ENCODE measurements at places on chromosomes 16 and 17. TPM values are rescaled to one million over a fixed set of nuclear protein-coding genes. Genes with fewer than 3 reads are reported as not detected.

DNA sequence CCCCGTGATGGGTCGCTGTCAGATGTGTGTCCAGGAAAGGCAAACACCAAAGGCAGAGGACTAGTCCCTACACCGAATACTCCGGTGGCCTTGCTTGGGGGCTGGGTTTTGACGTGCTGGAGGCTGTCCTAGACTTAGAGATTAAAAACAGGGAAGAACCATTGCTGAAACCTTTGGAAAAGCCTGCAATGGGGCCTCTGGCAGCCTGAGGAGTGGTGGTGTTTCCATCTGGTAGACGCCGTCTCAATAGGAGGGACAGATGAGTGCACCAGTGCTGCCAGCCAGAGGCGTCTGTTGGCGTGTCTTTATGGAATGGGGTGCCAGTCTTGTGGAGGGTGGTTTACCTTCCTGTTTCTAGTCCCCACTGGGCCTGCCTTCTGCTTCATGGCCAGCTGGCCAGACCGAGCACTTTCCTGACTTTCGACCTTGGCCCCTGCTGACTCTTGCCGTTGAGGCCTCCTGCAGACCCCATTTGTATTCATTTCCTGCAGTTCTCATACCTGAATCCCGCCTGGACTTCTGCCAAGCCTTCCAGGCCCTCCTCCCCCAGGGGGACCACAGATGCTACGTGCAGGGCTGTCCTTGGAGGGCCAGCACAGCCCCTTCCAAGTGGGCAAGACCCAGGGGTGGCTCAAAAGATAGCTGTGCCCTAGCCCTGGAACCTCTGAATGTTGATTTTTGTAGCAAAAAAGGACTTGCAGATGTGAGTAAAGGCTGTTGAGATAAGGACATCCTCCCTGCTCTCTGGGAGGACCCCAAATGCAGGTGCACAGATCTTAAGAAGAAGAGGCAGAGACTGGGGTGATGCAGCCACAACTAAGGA lies 1.9 kb upstream of the DNASE1 start:
- H3K4me1 ChIP-seq: peaks cover 9% of the 10 kb centered on the region
- H3K27me3 ChIP-seq: no peaks in the 10 kb centered on the region
- no peak overlapping the region for H3K4me3 ChIP-seq
- H3K36me3 ChIP-seq: peaks cover 13% of the 10 kb centered on the region
- DNase-seq: no peak
- no peak overlapping the region for H3K27ac ChIP-seq

- H3K27me3 ChIP-seq: no peaks in the 10 kb centered on the region
- no peaks in the 10 kb centered on the region for H3K36me3 ChIP-seq
- no peak for DNase-seq
Measured at GRCh38 chr16:14335297-14335696, 264.2 kb downstream of the MRTFB start.

TMEM97 gene
- 36.2 TPM for total RNA-seq

GRCh38 chr16:65339062-65339461 lies 217.2 kb upstream of the CDH11 start:
- H3K4me1 ChIP-seq: no peaks in the 10 kb centered on the region
- H3K27ac ChIP-seq: no peak overlapping the region
- DNase-seq: no peak
- H3K27me3 ChIP-seq: no peaks in the 10 kb centered on the region

- H3K27me3 ChIP-seq: peaks cover 9% of the 10 kb centered on the region
- no peaks in the 10 kb centered on the region for H3K36me3 ChIP-seq
- no peak overlapping the region for H3K27ac ChIP-seq
- DNase-seq: no peak
- peaks cover 3% of the 10 kb centered on the region for H3K4me1 ChIP-seq
Measured at GRCh38 chr17:2860045-2860444, 63.8 kb downstream of the RAP1GAP2 start.

DNA sequence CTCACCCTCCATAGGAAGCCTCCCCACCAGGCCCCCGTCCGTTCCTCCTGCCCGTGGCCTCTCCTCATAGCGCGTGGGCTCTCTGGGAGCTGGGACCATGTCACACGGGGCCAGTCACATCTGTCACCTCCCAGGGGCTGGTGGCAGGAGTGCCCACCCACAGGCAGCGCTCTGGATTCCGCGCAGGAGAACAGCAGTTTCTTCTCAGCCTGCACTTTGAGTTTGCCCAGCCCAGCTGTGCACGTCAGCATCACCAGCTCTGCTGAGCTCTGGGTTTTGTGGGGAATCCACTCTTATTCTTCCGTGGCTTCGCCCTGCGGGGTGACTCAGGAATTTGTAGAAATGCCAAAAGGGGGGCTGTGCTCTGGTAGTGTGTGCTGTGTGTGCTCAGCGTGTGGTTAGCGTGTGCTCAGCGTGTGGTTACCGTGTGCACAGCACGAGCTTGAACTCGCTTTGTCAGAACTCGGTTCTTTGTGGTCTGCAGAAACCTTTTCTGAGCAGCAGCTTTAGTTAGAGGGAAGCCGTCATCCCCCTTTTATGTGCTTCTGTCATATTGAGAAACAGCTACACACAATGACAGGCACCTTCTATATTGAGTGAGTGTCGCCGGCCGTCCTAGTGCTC lies 3.2 kb downstream of the ACSF3 start:
- H3K27ac ChIP-seq: peak overlapping the region; percentile 96
- peak; percentile 93 for DNase-seq
- H3K4me3 ChIP-seq: peak overlapping the region; percentile 85
- H3K27me3 ChIP-seq: no peaks in the 10 kb centered on the region
- H3K36me3 ChIP-seq: peaks cover 43% of the 10 kb centered on the region

DNA sequence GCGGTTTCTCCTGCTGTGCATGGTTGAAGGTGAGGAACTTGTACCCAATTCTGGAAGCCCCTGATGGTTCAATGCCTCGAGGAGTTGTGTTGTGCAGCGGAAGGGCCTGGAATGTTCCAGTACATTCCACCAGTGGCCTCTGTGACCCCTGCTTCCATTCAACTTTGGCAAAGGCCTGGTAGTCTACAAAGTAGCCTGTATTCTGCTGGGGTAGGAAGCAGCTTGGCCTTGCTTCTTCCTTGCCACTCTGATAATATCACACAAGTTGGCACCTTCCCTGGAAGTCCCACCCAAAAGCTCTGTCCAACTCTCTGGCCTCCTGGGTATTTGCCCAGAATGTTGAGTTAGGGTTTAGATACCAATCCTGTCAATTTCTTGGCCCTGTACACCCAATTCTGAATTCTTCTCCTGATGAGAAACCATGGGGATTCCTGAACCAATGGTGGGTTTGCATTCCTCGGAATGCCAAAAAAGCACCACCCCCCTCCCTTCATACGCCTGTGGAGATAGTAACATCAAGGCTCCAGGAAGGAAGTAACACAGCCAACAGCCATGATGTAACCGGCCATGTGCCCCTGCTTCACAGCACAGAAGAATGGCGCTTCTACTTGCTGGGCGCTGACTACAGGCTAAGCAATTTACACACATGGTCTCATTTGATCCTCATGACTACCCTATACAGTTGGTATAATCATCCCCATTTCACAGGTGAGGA lies 11.8 kb upstream of the FAM117A start:
- peaks cover 6% of the 10 kb centered on the region for H3K4me1 ChIP-seq
- no peak overlapping the region for H3K27ac ChIP-seq
- H3K27me3 ChIP-seq: no peaks in the 10 kb centered on the region
- no peak for DNase-seq
- no peaks in the 10 kb centered on the region for H3K36me3 ChIP-seq

DNA sequence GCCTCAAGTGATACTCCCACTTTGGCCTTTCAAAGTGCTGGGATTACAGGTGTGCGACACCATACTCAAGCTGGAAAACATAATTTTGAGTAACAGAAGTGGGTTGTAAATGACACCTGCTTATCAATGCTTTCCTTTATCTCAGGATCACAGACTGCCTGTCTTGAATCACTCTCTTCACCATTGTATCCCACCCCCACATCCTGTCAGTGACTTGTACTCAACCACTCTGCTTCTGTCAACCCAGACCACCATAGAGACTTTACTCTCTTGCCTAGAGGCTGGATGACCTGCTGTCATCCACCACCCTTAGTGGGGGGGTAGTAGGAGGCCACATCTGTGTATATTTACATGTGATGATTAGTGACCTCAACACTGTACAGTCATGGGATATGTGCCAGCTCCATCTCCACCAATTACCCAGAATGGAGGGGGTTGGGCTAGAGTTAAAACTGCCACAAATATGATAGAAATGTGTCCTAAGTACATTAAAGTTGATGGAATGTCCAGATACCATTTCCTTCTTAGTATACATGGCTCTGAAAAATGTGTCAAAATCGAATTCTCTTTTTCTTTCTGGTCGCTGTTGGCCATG lies 338.7 kb downstream of the GRIN2A start:
- no peak overlapping the region for H3K27ac ChIP-seq
- H3K4me3 ChIP-seq: no peak overlapping the region
- DNase-seq: no peak
- no peaks in the 10 kb centered on the region for H3K36me3 ChIP-seq
- H3K27me3 ChIP-seq: no peaks in the 10 kb centered on the region
- H3K4me1 ChIP-seq: no peaks in the 10 kb centered on the region

GRCh38 chr16:87303431-87303930 lies 13.7 kb downstream of the C16orf95 start:
- peaks cover 2% of the 10 kb centered on the region for H3K36me3 ChIP-seq
- DNase-seq: no peak
- H3K27me3 ChIP-seq: no peaks in the 10 kb centered on the region
- H3K27ac ChIP-seq: peak overlapping the region; percentile 65

DNA sequence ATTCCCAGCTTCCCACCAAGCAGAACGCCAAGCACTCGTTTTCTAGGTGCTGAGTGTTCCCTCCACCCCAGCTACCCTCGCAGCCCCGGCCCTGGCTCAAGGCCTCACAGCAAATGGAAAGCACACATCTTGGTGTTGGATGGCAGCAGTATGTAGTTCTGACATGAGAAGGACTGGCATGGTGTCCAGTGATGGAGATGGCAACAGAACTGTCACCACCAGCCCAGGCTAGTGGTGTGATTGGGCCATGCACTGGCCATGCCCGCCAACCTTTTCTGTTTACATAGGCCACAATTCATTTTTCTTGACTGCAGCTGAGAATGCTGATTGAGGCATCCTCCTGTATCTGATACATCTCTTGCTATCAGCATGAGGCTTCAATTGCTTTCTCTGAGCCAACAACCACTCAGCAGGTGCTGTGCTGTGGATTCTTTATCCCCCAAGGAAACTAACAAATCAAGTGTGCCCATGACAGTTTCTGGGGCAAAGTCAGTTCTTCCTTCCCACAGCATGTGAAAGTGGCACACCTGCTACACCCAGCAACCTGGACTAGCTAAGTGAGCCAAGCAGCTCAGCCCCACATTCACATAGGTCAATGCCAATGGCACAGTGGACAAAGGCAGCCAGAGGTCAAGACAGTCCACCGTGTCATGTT lies 3.8 kb downstream of the SLC12A4 start:
- peaks cover 15% of the 10 kb centered on the region for H3K4me1 ChIP-seq
- DNase-seq: no peak
- no peak overlapping the region for H3K4me3 ChIP-seq
- H3K27me3 ChIP-seq: no peaks in the 10 kb centered on the region

ALOXE3 gene
- total RNA-seq: 0.09 TPM

GRCh38 chr16:4766875-4767628 lies at the start of gene ZNF500:
TSS of gene ZNF500 (minus strand) at chr16:4767162. CDS start at chr16:4765978, 1,184 bp downstream.
- H3K36me3 ChIP-seq: peaks cover 2% of the 10 kb centered on the region
- H3K27me3 ChIP-seq: no peaks in the 10 kb centered on the region
- H3K4me3 ChIP-seq: peak within 1 kb of the TSS; percentile 90
- H3K27ac ChIP-seq: peak within 1 kb of the TSS; percentile 96
- H3K4me1 ChIP-seq: peaks cover 30% of the 10 kb centered on the region

HOXB3 gene
- 1.4 TPM for total RNA-seq

CPHXL2 gene
- not detected for total RNA-seq

STUB1 gene
- total RNA-seq: 61.7 TPM

TNFRSF17 gene
- total RNA-seq: not detected

DNA sequence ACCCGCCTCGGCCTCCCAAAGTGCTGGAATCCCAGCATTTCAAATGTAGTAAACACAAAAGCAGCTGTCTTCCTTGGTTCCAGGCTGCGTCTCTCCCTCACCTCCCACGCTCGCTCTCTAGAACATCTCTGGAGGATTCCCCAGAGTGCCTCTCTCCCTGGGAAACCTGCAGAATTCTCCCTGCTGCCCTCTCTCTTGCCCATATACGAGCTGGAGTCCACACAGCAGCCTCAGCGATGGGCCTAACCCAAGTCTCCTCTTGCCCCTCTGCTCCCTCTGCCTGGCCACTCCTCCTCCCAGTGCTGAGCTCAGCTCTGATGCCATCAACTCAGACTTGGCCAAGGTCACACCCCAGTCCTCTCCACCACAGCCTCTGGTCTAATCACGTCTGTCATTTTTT lies 10.6 kb downstream of the GPRC5B start:
- no peaks in the 10 kb centered on the region for H3K36me3 ChIP-seq
- no peak overlapping the region for H3K27ac ChIP-seq
- H3K4me3 ChIP-seq: no peak overlapping the region
- H3K4me1 ChIP-seq: no peaks in the 10 kb centered on the region

DNA sequence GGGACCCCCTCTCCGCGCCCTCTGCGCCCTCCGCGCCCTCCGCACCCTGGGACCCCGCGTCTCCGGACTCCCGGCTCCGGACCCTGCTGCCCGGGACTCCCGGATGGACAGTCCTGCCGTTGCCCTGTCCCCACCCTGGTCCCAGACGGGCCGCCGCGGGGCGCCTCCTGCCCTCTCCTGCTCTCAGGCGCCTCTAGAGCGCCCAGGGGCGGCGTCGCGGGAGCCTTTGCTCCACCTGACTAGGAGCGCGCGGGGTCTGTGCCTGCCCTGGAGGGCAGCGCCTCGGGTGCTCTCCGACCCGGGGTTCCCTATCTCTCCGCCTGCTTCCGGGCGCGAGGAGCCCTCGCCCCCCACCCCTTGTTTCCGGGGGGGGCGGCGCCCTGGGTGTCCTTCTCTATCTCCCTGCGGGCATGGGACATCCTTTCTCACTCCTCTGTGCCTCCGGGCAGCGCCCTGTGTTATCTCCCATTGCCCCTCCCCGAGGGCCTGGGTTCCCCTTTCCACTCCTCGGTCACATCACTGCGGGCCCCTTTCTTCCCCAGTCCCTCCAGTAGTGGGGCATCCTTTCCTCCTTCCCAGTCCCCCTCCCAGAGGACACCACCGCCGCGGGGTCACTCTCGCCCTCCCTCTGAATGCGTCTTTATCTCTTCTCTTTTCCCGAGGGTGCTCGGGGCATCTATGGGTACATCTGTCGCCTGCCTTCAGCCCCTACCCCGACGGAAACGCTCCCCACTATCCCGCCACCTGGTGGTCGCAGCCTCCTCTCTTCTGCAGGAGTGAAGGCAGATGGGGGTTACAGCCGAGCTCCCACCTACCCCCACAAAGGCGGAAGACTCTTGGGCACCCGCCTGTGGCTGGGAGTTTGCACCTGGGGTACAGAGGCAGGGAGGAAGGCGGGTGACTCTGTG lies 875 bp downstream of the PRKCB start:
- peak; percentile 79 for DNase-seq
- H3K27ac ChIP-seq: peak overlapping the region; percentile 87
- H3K4me1 ChIP-seq: peaks cover 54% of the 10 kb centered on the region
- H3K4me3 ChIP-seq: peak overlapping the region; percentile 98

GRCh38 chr17:77572851-77573250 lies 385.7 kb upstream of the TNRC6C start:
- H3K4me1 ChIP-seq: peaks cover 7% of the 10 kb centered on the region
- DNase-seq: no peak
- no peak overlapping the region for H3K4me3 ChIP-seq
- H3K36me3 ChIP-seq: no peaks in the 10 kb centered on the region
- H3K27ac ChIP-seq: no peak overlapping the region
